ENCODE measurements at places on chromosomes 12 and 14.

DNA sequence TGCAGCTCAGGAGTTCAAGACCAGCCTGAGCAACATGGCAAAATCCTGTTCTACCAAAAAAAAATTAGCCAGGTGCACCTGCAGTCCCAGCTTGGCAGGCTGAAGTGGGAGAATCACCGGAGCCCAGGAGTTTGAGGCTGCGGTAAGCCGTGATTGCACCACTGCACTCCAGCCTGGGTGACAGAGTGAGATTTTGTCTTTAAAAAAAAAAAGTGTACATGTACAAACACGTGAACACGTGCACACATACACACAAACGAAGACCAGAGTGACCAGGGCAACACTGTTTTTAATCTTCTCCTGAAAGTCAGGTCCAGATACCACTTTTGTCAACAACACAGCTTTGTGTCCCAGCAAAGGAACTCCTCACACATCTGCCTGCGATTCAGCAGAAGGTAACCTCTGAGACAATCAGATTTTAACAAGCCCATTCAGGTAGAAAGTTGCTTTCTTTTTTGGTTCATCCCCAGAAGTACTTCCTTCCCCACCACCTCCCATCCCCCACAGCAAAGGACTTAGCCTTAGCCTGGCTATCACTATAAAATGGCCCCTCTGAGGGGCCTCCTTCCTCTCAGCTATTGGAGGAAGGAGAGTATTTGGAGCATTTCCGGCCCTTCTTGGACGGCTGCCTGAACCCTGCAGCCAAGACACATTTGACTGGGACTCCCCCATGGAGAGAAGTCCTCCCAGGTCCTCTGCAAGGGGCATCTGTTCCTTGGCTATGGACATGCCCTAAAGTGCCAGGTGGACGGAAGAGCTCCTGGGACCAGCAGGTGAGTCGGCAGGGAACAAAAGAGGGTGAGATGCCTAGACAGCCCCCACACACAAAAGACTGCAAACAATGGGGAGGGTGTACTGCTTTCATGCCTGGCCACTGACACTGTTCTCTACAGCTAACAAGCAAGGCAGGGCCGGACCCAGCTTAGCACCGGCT, 9.8 kb downstream of the CTDSP2 start:
- DNase-seq = peak; percentile 21

DNA sequence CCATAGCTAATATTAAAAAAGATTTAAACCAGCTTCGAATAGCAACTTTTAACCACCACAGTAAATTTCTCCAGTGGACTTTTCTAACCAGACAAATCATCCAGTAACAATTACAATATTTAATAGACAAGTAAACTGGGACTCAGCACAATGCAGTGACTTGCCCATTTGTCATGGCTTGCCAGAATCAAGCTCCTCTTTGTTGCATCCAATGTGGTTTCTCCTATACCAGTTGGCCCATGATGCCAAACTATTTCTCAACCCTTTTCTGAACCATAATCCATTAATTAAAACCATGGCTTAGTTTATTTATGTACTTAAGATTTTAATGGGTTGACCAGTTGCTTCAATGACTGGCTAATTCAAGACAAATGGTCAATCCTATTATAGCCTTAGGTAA, 64.4 kb downstream of the DIO2 start:
- no peak for DNase-seq

DNA sequence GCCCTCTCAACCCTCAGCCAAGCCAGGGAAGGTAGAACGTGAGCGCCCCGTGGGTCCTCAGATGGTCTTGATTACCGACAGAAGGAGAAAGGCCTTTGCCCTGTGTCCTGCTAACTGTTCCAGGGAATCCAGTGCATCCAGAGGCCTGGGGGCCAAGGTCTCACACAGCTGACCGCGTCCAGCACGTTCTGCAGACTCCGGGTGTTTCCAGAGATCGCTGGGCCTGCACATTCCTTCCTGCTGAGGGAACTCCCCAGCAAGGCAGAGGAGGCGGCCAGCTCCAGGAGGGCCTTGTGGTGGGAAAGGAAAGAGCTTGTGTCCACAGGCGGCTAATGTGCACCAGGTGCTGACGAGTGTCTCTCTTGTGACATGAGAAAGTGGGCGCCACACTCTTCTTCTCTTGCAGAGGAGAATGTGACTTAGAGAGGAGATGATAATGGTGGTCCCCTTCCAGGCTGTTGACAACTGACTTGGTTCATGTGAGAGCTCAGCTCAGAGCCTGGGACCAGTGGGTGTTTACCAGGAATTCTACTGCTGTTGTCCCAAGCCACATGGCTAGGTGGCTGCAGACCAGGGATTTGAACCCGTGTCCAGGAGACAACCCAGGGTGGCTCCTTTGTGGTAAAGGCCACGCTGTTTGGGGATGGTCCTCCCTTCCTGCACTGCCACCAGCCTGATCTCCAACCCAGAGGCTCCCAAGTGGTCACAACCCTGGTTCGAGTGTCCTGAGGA, 46.8 kb upstream of the DLK1 start:
- DNase-seq = no peak

DNA sequence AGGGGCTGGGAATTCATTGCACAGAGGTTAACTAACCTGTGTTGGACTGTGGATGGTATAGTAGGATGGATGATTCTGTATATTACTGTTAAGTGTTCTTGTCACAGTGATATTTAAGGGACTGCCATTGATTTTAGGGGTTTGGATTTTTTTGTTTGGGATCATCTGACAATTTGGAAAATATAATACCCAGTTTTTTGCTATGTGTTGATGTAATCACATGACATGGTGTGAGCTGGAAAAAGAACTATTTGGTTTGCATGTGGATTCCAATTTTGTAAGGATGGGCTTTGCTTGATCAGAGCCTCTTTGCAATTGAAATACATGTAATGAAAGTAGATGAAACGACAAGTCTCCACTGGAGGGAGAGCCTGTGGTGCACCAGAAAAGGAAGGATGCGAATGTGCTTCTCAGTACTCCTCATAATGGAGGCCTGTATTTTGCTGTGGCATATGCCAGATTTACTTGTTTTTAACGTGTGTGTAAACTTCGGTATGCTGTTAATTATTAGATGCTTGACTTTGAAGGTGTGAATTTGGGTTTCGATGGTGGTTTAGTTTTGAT, 2.7 kb downstream of the DYRK2 start:
- DNase-seq = peak; percentile 60

DNA sequence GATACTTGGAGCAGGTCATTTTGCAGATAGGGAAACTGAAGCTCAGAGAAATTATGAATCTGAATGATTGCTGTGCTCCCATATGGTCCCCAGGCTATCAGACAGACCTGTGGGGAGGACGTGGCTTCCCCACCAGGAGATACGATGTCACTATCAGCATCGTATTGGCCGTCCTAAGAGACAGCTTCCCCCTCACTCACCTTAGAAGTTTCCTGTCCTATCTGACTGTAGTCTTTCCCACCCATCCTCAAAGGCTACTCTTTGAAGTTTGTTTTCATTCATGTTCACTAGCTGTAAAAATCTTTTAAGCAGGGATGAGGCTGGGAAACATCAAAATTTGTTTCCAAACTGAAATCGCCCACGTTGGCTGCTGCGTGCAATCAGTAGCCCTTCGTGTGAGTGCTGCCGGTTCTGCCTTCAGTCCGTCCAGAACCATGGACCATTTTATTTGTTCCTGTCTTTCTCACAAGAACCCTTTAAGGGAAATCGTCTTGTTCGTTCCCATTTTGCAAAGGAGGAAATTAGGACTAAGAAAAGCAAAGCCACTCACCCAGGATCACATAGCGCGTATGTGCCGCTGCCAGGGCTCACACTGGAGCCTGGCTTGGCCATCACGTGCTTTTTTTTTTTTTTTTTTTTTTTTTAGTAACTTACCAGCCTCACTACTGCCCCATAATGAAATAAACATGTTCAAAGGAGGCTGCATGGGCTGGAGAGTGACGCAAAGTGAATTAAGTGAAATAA, 1.0 kb upstream of the KDM2B start:
- peak; percentile 19 for DNase-seq

GRCh38 chr12:55965240-55965639, 602 bp downstream of the PMEL start:
- no peak for DNase-seq

DNA sequence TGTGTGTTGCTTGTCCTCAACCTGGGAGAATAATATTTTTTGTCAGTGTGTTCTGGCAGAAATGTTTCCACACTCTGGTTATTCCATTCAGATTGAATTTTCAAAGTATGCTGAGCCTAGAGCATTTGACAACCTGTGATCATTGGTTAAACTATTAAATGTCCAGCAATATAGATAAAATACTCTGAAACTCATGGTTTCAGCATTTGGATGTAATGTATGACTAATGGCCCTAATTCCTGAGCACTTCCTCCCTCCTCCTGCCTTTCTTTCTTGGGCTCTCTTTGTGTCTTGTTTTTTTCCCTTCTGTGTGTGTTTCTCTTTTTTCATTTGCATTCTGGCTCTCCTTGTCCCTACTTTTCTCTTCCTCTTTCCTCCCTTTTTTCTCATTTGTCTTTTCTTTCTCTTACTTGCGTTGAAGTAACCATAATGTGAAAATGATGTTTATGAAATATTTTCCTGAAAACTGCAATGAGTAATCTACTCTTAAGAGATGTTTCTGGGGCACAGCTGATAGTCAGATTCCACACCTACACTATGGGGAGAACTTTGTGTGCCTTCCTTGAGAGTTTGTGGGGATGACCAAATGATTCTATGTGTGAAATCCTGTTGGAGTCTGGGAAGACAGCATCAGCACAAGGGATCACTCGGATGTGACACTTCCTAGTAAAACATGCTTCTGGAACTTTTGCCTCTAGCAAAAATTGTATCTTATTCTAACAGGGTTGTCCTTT, 74.6 kb downstream of the FRMD6 start:
- no peak for DNase-seq

DNA sequence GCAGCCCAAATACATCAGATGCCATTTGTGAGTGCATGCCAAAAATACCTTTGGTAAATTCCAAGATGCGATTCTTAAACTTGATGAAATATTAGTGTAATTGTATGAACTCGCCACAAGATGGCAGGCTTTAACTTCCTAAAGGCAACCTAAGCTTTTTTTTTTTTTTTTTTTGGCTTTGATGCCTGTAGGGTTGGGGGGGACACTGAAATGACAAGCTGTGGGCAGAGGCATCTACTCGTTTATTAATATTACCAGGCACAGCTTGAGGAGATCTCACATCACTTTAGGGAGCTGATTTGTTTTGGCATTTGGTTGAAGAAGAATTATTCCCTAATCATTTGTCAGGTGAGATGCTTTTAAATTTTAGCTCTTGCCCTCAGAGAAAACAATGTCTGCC, 126.7 kb upstream of the CCDC196 start:
- DNase-seq = no peak

DNA sequence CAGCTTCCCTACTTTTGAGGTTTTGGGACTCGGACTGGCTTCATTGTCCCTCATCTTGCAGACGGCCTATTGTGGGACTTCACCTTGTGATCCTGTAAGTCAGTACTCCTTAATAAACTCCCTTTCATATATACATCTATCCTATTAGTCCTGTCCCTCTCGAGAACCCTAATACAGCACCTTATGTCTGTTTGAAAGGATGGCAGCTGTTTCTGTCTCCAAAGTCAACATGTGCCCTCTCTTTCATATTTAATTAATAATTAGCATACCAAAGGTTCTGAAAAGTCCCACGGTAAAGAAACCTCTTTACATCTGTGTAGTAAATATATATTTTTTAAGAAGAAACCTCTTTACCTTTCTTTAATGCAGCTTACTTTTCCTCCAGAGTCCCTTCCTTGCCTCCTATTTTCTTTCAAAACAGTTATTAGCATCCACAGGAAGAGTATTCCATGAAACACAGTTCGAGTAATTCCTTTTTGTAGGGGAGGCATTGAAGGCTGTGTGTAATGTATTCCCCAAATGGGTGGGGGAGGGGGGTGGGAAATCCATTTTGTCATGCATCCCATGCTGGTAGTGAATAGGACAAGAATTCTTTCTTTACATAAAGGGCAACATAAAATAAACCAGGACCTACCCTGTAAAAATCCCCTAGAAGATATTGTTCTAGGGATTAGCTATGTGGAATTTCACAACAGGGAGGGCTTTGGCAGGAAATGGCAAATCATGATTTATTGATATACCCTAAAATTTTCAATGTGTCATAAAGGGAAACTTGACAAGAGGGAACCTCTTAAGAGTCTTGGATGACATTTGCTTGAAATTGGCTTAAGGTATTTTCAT, 241.5 kb downstream of the SUDS3 start:
- DNase-seq = no peak

- DNase-seq = no peak
These were observed 71.3 kb upstream of the GPATCH2L start for GRCh38 chr14:76080471-76080870.

- DNase-seq = no peak
These were observed 67.1 kb upstream of the HIF1A start for GRCh38 chr14:61628016-61628725.

- DNase-seq = no peak
These were observed 471.5 kb downstream of the MED13L start for GRCh38 chr12:115806000-115806399.

DNA sequence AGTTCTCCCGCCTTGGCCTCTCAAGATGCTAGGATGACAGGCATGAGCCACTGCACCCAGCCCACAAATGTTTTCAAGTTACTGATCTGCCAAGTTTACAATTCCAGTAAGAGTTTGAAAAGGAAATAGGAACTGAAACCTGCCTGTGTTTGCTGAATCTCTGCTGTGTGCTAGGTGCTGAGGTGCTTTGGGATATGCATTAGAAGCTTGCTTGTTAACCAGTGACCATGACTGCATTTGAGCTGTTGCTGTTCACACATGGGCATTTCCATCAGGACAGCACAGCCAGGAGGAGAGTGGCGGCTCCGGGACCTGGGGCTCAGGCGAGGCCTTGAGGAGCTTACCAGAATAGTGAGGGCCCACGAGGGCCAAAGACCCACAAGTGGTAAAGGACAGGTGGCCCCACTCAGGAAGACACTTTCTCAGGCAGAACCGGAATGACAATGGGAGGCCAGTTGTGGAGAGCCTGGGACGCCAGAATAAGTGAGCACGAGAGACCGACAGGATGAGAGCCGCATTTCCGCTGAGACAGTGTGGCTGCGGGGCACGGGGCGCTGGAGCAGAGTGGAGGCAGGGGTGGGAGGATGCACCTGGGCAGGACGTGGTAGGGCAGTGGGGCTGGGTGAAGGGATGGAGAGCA, 54.5 kb upstream of the MMP17 start:
- DNase-seq = no peak

DNA sequence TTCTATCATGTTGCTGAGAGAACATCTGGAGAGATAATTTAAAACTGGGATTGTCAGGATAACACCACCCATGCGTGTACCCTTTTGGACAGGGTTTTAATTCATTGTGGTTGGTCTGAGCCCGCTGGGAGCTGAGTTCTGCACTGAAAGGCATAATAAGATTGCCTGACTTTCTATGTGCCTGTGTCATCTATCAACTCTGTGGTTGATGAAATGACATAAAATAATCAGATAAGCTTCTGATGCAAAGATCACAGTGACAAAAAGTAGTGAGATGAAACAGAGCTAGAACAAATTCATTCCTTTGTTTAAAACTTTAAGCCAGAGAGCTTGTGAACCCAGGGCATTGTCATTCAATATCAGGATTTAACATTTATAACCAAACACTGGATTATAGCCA, 98.7 kb downstream of the BBS10 start:
- DNase-seq = no peak

DNA sequence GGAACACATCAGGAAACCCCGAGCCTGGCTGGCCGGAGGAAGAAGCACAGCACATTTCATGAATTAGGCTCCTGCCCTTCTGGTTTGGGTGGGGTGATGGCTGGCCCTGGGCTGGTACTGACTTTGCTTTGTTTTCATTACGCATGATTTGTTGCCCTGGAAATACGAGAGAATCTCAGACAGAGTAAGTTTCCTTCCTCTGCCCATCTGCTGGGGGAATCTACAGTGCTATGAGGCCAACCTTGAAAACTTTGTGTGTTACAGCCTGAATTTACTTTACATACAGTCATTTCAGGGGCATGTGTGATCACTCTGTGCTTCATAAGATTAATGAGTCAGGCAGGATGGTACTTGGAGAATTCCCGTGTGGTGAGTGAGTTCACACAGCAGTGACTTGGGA, 20.5 kb upstream of the SLC5A8 start:
- DNase-seq = no peak
